ENCODE measurements at places on chromosomes 11 and 22.
A peak's percentile ranks its signal among the peaks of the same experiment; 100 is the strongest.

GRCh38 chr11:96748639-96749370, 359.0 kb downstream of the JRKL start:
- DNase-seq: no peak

DNA sequence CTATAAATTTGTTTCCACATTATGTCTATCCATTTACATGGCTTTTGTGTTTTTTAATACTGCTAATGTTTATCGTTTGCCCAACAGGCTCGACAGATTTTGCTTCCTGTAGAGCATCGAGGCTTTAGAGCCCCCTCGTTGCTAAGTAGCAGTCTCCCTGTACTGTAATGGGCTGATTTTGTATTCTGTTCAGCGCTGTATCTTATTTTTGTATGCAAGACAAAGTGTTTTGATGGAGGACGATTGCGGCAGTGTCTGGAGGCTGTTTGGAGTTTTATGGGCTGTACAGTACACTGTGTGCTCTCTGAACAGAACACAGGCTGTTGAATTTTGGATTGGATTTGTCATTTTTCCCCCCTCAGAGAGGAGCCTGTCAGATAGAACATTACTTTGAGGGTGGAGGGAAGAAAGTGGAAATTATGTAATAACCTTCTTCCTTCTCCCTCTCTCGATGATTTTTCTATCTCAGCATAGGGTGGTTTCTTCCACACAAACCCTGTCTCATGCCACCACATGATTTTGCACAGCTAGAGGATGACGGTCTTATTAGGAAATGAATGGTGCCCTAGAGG, 104.4 kb downstream of the ZBTB16 start:
- no peak for DNase-seq

DNA sequence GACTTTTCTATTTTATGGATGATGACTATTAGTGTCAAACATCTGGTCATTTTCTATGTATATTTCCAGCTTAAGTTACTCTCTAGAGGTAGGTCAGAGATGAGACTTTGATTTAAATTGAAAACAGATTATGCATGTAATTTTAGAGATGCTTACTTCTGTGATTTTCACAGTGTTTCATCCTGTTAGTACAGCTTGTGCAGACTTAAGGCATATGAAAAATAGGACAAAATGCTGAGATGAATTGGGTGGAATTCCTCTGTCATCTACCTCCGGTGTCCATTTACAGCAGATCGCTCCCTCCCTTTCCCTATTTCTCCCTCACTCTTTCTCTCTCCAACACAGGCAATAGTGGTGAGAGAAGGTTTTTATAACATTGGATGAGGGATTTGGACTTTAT, 14.1 kb downstream of the JAM3 start:
- DNase-seq: no peak

DNA sequence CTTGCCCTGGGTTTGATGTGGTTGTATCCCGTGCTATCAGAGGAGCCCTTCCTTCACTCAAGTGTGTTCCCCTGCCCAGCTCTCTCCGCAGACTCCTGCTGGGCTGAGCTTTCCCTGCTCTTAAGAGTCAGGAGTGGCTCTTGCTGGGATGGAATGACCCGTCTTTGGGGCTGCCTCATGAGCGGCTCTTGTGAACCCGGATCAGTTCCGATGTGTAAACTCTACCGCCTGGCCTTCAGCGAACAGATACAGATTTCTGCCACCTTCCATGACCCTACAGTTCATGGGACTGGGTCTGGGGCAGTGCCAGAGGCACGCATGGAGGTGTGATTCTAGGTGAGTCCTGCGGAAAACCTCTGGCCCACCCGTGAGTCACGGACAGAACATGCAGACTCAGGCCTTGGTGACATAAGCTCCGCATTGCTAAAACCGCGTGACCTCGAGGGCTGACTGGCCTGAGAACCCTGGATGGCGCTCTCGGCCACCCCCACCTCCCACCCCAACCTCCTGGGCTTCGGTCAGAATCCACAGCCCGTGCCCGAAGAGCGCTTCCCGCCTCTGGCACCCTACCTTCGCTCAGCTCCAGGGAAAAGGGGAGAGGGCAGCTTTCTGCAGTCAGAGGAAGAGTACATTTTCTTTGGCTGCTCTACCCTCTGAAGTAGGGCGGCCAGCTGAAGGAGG, 1.3 kb upstream of the ZBTB16 start:
- no peak for DNase-seq

- DNase-seq: no peak
Measured at GRCh38 chr11:69520186-69520916, 38.9 kb downstream of the LINC01488 start.

- DNase-seq: no peak
Measured at GRCh38 chr22:23384923-23385677, 195.0 kb downstream of the IGLL1 start.

- DNase-seq: no peak
Measured at GRCh38 chr11:2575591-2576051, 124.2 kb downstream of the KCNQ1OT1 start.

GRCh38 chr22:20551805-20552442, 44.5 kb downstream of the MED15 start:
- DNase-seq: no peak

GRCh38 chr22:45242778-45243191, 2.1 kb upstream of the KIAA0930 start:
- DNase-seq: no peak

- no peak for DNase-seq
Measured at GRCh38 chr11:128921793-128922192, 20.9 kb downstream of the TP53AIP1 start.

DNA sequence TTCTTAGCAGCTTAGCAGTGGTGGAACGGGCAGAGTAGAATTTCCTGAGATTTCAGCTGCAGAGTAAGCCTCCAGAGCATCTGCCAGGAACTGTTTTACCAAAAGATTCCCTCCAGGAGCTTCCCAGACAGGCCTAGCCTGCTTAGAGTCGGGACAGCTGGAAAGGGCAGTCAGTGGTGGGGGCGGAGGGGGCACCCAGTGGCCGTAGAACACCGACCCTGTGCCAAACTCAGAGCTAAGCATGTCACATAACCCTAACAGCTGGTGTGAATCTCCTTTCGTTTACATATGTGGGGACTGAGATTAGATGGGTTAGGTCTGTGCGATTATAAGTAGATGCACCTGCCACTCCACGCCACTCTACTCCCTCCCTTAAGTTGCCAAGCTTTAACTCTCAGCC, 80.0 kb upstream of the CRTAM start:
- no peak for DNase-seq

DNA sequence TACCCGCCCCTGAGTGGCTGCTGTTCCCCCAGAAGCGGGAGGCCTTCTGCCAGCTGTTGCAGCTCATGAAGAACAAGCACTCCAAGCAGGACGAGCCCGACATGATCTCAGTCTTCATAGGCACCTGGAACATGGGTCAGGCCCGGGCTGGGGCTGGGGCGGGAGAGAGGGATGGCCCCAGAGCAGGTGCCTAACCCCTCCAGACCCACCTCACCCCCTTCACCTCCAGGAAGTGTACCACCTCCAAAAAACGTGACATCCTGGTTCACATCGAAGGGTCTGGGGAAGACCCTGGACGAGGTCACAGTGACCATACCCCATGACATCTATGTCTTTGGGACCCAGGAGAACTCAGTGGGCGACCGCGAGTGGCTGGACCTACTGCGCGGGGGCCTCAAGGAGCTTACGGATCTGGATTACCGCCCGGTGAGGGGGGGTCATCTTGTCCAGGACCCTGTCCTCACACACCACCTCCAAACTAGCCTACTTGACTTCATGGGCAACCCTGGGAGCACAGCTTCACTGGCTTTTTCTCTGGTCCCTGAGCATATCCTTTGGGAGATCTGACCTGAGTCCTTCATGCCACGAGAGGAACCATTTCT, 6.3 kb downstream of the INPPL1 start:
- DNase-seq: no peak

GRCh38 chr11:58659910-58660570, 37.6 kb downstream of the CNTF start:
- no peak for DNase-seq

DNA sequence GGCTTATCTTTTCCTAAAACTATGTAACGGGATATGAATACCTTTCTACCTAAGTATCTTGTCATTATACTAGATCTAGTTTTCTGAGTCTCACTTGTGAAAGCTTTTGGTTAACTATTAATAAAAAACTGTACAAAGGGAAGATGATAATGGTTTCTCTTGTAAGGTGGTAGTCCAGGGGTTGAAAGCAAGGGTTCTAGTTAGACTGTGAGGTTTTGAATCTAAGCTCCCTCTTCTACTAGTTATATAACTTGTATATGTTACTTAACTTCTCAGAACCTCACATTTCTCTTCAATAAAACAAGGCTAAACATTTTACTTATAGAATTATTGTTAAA, 54.3 kb downstream of the ARHGEF12 start:
- no peak for DNase-seq

GRCh38 chr11:102115557-102115956, 5.3 kb downstream of the YAP1 start:
- no peak for DNase-seq

- DNase-seq: no peak
Measured at GRCh38 chr11:9615031-9615451, 41.6 kb downstream of the WEE1 start.

- no peak for DNase-seq
Measured at GRCh38 chr11:19931771-19932369, 219.2 kb downstream of the NAV2 start.

DNA sequence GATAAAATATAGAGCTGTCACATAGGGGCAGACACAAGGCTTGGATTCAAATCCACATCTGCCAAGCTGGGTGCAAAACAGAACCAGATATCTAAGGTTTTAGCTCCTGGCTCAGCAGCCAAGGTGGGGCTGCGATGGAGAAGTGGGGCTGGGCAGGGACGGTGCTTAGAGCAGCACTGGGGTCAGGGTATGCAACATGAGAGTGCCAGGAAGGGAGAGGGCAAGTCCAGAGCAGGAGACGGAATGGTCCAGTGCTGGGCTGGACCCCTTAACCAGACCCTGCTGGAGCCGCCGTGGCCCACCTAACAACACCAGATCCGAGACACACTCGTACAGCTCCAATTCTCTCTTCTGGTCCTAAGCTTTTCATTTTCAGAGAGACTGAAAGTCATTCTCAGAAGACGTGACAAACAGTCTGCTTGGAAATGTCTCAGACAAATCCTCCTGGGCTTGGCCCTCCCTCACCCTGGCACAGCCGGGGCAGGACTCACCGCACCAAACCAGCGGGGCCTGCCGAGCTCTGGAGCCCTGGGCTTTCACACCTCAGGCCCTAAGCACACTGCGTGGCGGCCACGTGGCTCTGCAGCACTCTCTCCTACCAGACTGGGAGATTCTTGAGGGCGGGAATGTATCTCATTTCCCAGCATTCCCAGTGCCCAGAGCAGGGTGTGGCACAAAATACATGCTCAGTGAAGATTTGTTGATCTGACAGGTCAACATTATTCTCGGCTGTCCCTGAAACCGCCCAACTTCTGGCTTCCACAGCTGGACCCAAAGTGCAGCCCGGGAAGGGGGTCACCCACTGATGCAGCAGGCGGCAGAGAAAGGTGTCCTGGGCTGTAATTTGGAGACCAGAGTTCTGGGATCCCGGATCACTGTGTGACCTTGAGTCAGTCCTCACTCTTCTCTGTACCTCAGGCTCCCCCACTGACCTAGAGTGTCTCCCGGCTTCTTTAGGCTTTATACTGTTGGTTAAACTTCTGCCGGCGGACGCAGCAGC, 11.6 kb downstream of the LRRC32 start:
- no peak for DNase-seq

- DNase-seq: no peak
Measured at GRCh38 chr11:123682696-123683410, 28.4 kb upstream of the SCN3B start.

- no peak for DNase-seq
Measured at GRCh38 chr11:106477776-106478175, 400.3 kb downstream of the AASDHPPT start.

GRCh38 chr22:35900483-35901168, 128.0 kb downstream of the RBFOX2 start:
- DNase-seq: no peak

DNA sequence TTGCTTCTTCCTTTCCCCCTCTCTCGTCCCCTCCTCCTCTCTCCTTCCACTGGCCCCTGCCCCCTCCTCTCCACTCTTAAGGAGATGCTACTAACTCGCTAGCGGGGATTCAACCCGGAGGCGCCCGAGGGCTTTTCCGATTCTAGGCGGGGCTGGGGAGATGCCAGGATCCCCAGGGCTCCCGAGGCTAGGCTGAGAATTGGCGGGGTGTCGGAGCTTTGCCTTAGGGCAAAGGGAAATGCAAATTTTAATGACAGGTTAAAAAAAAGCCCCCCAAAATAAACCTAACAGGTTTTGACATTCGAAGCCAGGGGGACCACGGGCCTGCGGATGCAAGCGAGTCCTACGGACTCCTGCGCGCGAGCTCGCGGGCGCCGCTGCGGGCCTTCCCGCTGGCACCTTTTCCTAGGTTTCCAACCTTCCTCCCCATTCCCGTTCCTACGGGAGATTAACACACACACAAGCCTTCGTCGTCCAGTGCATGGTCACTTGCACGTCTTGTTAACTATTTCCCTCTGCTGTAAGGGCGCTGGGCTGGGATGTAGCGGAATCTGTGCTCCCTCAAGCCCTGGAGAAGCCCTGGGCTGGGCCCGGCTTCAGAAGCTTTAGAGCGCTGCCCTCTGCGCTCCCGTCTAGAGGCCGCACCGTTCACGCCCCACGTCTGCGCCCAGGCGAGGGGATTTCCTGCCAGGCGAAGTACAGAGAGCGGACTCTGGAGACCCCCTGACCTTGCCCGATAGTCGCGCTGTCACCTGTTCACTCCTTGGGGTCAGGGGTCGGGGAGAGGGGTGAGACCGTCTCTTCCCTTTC, 729 bp upstream of the ALX4 start:
- peak; percentile 28 for DNase-seq

DNA sequence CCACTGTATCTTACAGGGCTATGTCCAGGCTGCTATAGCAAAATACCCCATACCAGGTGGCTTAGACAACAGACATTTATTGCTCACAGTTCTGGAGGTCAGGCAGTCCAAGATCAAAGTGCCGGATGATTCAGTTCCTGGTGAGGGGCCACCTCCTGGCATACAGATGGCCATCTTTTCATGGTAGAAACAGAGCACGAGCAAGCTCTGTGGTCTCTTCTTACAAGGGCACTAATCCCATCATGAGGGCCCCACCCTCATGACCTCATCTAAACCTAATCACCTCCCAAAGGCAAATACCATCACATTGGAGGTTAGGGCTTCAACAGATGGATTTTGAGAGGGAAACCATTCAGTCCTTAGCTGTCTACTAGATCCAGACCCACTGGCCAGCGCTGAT, 117.4 kb upstream of the NECTIN1 start:
- DNase-seq: no peak

All from HEK293T (cell line).